Body of pancreas (tissue), 4 donors: ENCODE measurements at places on chromosomes 11 and 22. TPM values are rescaled to one million over a fixed set of nuclear protein-coding genes. Genes with fewer than 3 reads are reported as not detected.

Gene SLC29A2
- total RNA-seq = 5.4 TPM

Gene OR51E2
- total RNA-seq = not detected

Gene OSBPL5
- total RNA-seq = 62.0 TPM

Gene OR52I1
- not detected for total RNA-seq

Gene NRGN
- not detected for total RNA-seq

Gene SNX19
- 58.4 TPM for total RNA-seq

Gene POLR3H
- total RNA-seq = 24.7 TPM

Gene FUT4
- 10.5 TPM for total RNA-seq

Gene ENTHD1
- total RNA-seq = not detected

Gene SLC37A2
- 2.0 TPM for total RNA-seq
